ENCODE measurements at places on chromosomes 3 and 15.

GRCh38 chr3:127546554-127546953, 44.0 kb downstream of the TPRA1 start:
- no peak for DNase-seq

- DNase-seq: no peak
Observed at GRCh38 chr3:158974904-158975303, 173.1 kb downstream of the MFSD1 start.

DNA sequence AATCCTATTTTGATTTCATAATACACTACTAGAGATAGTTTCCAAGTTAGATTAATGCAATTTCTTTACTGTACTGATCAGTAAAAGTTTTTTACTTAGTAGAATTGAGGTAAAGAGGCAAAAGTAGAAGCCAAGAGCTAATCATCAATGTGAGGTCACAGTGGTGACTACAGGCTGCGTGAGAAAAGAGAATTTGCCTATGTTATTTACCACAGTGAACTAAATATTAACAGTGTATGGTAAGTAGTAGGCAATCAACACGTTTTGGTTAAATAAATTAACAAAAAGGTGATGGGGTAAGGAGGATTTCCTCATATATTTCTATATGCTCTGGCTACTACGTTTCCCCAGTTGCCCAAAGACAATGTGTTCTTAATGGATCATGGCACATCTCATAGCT, 202.2 kb upstream of the CMC1 start:
- DNase-seq: no peak

GRCh38 chr15:99745370-99746086, 12.3 kb upstream of the LYSMD4 start:
- no peak for DNase-seq

DNA sequence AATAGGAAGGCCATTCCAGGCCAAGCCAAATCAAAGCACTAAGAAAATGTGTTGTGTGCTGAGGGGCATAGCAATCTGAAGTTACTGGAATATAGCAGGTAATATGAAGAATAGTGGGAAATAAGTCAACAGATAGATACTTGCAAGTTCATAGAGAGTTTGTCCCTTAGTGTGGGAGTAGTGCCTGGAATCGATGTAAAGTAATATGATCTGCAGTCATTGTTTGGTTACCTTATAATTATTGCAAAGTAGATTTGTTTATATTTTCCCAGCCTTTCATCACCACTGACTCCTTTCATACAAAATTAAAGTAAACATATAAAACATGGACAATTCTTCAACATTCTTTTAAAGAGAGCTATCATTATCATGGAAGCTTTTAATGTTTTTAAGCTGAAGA, 420.9 kb upstream of the NECTIN3 start:
- no peak for DNase-seq

GRCh38 chr3:127000761-127001160, 17.8 kb downstream of the PLXNA1 start:
- no peak for DNase-seq

DNA sequence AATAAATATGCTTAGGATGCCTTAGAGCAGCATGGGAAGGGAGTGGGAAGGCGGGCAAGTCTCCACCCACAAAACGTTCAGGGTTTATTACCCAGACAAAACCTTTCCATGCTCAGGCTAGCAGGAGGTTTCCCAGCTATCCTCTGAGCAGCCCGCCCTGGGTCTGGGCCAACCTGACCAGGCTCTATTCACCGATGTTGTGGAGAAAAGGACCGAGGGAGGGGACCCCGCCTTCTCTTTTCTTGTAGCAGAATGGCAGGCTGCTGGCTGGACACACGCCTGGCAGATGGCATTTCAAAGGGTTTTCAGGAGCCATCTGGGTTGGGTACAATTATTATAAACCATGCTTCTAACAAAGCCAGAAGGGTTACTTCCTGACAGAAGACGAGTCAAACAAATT, 540.9 kb downstream of the MAGI1 start:
- peak; percentile 64 for DNase-seq

DNA sequence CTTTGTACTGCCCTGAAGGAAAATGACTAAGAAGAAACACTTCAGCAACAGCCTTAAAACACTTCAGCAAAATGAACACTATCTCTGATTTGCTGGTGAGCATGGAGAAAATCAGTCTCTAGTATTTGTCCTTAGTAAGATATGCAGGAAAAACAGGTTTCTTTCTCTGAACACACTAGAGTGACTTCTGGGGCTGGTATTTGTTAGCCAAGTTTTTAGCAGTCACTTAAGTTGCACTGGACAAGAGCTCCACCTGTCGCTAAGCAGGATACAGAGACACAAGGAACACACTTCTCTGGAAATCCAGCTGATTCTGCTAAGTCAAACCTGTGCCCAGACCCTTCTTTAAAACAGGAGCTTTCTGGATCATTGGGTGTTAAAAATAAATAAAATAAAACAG, 65.3 kb downstream of the CHAC1 start:
- DNase-seq: no peak

- DNase-seq: no peak
Observed at GRCh38 chr3:43733459-43734384, 43.0 kb downstream of the ABHD5 start.

DNA sequence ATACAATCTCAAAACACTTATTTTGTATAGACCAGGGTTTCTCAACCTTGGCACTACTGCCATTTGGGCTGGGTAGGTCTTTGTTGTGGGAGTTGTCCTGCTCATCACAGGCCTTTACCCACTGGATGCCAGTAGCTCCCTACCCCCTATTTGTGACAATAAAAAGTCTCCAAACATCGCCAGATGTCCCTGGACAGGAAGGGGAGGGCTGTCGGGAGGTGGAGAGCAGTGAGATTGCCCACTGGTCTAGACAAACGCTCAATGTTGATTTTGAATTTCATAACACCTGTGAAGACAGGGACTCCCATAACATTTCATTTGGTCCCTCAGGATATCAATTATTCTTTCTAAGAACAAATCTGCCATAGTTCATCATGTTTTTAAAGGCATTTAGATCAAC, 151.7 kb upstream of the PTPRG start:
- no peak for DNase-seq

GRCh38 chr3:9068051-9068450, 104.8 kb upstream of the RAD18 start:
- no peak for DNase-seq

- DNase-seq: peak; percentile 68
Observed at GRCh38 chr3:66609660-66610561, 109.1 kb upstream of the LRIG1 start.

GRCh38 chr3:127717357-127718244, 44.8 kb downstream of the ABTB1 start:
- no peak for DNase-seq

- no peak for DNase-seq
Observed at GRCh38 chr3:114831861-114832260, 315.2 kb downstream of the ZBTB20 start.

- no peak for DNase-seq
Observed at GRCh38 chr3:45605534-45605933, 11.0 kb downstream of the LIMD1 start.

- DNase-seq: no peak
Observed at GRCh38 chr3:134839990-134840389, 44.9 kb downstream of the EPHB1 start.

GRCh38 chr3:47016934-47017435, 37.5 kb downstream of the NBEAL2 start:
- no peak for DNase-seq

DNA sequence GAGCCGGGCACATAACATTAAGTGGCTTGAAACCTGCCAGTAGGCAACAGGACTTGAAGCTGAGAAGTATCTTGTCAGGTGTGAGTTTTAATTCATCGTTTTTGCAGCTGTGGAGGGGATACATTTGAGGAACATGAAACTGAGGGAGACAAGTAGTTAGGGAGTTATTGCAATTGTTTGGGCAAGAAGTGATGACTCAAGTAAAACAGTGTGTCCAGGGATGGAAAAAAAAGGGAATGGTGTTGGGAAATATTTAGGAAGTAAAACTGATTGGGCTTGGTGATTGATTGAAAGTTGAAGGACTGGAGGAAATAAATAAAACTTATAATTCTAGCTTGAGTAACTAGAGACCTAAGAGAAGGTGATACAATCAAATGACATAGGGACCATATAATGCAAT, 85.5 kb downstream of the NCEH1 start:
- DNase-seq: no peak

- no peak for DNase-seq
Observed at GRCh38 chr3:124402791-124403190, 327.5 kb upstream of the UMPS start.

GRCh38 chr3:124964387-124964786, 29.8 kb upstream of the MUC13 start:
- no peak for DNase-seq

DNA sequence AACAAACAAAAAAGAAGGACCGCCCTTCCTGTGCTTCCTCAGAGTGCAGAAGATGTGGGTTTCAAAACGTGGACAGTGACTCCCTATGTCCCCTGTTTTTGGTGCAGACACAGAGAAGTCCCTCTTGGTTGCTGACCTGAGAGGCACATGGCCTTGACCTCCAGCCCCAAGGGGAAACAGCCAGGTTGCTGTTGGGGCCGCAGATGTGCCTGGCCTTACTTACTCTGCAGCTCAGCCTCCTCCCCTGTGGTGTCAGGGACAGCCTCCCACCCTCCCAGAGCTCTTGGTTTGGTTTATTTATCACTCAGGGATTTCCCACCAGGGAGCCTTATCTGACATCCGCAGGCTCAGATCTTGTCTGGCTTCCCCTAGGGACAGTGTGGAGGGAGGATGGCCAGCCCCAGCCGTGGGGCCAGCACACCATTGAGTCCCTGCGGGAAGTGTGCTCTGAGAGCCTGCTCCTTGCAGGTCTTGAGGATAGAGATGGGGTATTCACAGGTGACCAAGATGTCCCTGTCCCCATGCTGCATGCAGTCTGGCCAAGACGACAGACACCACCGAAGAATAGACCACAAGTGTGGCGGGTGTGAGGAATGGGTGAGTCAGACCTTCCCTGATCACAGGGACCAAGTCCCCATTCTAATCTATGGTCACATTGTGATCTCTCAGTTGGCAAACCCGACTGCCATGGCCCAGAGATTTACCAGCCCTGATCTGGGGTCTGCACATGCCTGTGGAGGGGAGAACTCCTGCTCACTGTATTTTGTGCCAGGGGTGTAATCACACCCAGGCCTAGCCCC, 134.3 kb upstream of the ABHD17C start:
- no peak for DNase-seq

- no peak for DNase-seq
Observed at GRCh38 chr3:89180334-89180733, 72.9 kb downstream of the EPHA3 start.

DNA sequence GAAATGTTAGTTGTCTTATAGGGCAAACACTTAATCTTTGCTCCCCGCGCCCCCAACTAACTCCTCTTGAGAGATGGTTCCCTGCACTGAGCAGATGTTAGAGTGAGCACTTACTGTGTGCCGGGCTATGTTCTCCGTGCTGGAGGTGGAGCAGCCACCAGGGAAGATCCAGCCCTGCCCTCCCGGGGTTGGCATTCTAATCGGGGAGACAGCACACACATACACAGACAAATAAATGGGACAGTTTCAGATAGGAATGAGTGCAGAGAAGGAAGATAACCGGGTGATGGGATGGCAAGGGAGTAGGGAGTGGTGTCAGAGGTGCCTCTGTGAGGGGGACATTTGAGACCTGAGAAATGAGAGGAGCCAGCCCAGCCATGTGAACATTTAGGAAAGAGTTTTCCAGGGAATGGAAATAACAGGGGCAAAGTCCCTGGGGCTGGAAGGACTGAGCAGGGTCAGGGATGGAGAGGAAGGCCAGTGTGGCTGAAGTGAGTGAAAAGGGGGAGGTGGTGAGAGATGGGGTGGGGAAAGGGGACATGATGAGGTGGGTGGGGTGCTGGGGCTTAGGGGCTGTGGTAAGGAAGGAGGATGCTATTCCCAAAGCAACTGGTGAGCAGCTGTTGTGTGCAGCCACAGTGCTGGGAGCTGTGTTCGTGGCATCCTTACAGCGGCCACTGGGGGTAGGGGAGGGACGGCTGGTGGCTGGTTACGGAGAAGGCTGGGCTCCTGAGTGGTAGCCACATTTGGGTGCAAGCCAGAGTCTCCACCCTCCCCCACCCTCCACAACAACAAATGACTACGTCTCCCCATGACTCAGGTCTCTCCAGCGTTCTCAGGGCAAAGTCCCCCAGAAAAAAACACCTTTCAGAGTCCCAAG, 15.4 kb upstream of the FGD5 start:
- DNase-seq: no peak

DNA sequence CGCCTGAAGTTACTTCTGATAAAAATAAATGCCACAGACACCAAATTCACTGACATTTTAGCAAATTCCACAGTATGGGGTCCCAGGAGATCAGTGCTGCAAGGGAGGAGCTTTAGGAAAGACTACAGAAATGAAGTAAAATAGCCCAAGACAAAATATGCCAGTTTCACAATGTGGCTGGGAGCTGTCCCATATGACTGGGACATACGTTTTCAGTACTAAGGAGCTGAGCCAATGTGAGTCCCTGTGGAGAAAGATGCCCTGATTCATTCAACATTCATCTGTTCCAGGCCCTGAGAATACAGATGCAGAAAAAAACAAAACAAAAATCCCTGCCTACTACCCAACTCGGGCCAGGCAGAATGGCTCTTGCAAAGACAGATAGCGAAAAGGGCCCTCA, 63.4 kb upstream of the FAM174B start:
- no peak for DNase-seq

GRCh38 chr3:58299839-58300516, 6.1 kb upstream of the RPP14 start:
- peak; percentile 76 for DNase-seq

DNA sequence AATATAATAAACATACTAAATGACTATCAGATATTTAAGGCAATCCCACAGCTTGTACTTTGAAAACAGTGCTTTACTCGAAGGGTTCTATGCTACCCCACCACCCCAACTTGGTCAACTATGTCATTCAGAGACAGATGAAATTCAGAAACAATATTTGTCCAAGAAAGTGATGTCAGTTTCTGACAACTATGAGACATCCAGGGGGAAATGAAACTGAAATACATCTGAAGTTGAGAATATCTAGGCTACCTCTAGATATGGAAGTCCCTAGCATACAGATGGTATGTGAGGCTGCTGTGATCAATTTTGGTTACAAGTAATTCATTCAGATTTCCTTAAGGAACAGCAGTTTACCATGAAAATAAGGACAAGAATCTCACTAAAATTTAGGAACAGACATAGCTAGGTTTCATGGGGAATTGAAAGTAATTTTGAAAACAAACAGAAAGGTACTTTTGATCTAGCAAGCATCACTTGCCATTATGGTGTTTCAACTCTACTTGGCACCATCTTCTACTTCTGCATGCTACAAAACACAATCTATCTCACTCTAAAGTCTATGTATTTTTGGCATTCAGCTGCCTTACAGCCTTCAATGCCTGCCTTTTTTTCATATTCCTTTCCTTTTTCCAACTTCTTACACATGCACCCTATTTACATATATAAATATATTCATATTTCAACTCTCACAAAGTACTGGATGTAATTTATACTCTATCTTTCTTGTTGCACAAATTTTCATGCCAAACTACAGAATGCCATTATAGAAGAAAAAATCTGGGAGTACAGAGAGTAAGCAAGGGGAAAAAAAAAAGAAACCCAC, 21.7 kb downstream of the ATG3 start:
- no peak for DNase-seq

DNA sequence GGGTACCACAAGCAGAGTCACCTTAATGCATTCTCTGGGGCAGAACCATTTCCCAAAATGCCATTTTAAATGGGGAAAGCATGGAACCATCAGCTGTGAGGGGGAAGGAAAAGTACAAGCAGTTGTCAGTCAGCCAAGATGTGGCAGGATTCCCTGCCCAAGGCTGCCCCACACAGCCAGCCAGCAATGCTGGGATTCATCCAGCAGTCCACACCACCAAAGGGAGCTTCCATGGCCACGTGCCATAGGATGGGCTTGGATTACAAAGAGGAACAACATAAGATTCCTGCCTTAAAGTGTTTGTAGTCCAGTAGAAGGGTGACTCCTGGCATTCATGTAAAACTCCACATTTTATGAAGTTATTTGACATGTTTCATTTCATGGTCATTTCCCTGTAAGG, 233.3 kb downstream of the SHOX2 start:
- no peak for DNase-seq
